ENCODE measurements at places on chromosomes 3 and 15.
A peak's percentile ranks its signal among the peaks of the same experiment; 100 is the strongest.

DNA sequence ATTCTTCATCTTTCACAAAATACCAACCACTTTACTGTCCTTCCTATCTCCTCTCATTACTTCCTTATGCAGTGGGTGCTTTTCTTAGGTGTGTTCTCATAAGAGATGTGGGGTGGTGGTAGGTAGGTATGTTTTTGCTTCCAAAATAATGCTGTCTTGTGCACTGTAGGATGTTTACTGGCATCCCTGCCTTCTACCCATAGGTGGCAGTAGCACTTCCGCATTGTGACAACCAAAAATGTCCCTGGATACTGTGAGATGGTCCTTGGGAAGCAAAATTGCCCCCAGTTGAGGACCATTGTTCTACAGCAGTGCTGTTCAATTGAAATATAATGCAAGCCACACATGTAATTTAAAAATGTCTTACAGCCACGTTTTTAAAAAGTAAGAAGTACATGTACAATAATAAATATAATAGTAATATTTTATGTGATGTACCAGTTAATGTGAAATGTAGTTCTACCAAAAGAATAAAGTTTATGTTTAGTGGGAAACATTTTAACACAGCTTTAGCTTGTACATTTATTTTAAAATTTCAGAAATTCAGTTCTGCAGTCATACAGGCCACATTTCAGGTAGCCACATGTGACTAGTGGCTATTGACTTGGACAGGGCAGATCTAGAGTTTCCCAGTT lies 75.2 kb downstream of the NEO1 start:
- DNase-seq = peak; percentile 19

DNA sequence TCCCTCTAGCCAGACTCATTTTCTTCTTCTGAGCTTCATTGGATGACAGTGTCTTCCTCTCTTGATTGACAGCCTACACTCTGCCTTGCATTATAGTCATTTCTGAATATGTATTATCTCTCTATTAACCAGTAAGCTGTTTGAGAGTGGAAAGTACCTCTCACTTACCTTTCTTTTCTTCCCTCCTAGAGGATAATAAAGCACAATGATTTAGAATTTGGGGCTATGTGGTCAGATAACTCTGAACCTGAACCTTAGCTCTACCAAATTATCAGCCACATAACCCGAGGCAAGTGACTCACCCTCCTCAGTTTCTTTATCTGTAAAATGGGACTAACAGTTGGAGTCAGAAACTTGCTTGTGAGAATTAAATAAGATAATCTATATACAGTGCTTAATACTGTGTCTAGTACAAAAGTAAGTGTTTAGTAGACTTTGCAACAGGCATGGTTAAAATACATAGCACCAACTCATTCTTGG lies 331.8 kb upstream of the TBL1XR1 start:
- DNase-seq = no peak

- no peak for DNase-seq
These were observed 293.8 kb downstream of the ROBO1 start for GRCh38 chr3:79473993-79474392.

GRCh38 chr3:50205413-50206276 lies 574 bp downstream of the SLC38A3 start:
- peak; percentile 43 for DNase-seq

- no peak for DNase-seq
These were observed 4.3 kb downstream of the PTH1R start for GRCh38 chr3:46881596-46882376.

GRCh38 chr15:85005319-85005718 lies 23.7 kb downstream of the PDE8A start:
- DNase-seq = no peak

- peak; percentile 60 for DNase-seq
These were observed 53.7 kb downstream of the BDH1 start for GRCh38 chr3:197501879-197502620.

DNA sequence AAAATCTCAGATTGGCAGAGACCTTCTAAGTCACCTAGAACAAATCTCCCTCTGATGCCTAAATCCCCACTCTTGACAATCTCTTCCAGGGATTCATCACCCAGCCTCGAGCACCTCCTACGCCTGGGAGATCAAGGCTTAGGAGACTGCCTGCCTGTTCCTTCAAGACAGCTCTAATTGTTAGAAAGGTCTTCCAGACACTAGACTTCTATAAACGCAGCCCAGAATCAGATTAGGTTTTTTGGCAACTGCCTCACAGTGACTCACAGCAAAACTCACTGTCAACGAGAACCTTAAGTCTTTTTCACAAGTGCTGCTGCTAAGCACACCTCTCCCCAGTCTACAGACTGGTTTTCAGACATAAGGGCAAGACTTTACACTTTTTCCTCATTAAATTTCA lies 23.1 kb downstream of the SRGAP3 start:
- peak; percentile 65 for DNase-seq

GRCh38 chr15:95923792-95924191 lies 406.7 kb upstream of the NR2F2 start:
- DNase-seq = no peak

GRCh38 chr3:100297784-100298183 lies 36.8 kb upstream of the NIT2 start:
- no peak for DNase-seq

- no peak for DNase-seq
These were observed 229.1 kb upstream of the ARHGEF26 start for GRCh38 chr3:153892126-153892525.

DNA sequence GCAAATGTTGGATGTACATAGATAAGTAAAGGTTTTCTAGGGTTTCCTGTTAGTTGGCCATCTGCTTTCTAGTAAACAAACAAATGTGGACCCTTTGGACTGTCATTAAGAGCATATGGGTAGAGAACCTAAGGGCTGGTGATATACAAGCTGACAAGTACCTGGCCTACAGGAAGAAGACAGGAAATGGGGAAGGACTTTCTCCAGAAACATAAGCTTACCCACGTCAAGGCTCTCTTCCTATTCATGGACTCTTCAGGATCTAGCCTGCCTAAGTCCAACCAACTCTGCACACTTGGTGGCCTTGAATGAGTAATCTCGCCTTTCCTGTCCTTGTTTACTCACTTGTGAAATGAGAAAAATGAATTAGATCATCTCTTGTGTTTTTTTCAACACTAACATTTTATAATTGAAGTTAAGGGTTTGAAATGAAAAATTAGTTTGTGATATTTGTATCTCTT lies 22.2 kb upstream of the GOLIM4 start:
- DNase-seq = no peak

DNA sequence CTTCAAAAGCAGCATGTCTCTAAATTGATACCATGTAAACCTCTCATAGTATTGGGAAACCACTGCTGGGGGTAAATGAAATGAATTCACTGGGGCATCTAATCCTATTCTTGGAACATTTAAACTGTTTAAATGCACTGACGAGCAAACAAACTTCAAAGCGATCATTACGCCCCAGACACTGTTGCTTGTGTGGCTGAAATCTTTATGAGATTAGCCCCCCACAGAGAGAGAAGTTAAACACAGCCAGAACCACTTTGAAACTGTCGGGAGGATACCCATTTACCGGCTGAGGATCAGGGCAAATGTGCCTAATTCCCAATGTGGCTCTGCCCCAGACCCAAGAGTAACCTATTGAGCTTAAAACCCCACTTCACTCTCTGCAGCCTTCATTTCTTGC lies 308.4 kb upstream of the CDIN1 start:
- no peak for DNase-seq

- DNase-seq = no peak
These were observed 26.1 kb downstream of the MGLL start for GRCh38 chr3:127796045-127796830.

- no peak for DNase-seq
These were observed 16.3 kb upstream of the ATP13A3 start for GRCh38 chr3:194503081-194503531.

DNA sequence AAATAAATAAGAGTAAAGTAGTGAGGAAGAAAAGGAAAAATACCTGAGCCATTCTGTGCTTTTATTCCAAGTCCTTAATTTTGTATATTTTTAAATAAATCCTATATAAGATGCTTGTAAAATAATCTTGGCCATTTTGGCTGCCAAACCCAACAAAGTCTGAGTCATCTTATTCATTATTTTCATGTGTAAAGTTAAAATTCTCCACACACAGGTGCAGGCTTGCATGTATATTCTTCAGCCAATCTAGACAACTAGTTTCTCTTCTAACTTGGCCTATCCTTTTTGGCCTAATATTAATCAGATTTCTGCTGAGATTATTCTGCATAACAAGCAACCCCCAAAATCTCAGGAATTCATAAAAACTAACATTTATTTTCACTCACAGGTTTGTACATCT lies 189.8 kb upstream of the ATP11B start:
- DNase-seq = no peak

- DNase-seq = no peak
These were observed 880 bp downstream of the PPP4R2 start for GRCh38 chr3:72997421-72997961.

DNA sequence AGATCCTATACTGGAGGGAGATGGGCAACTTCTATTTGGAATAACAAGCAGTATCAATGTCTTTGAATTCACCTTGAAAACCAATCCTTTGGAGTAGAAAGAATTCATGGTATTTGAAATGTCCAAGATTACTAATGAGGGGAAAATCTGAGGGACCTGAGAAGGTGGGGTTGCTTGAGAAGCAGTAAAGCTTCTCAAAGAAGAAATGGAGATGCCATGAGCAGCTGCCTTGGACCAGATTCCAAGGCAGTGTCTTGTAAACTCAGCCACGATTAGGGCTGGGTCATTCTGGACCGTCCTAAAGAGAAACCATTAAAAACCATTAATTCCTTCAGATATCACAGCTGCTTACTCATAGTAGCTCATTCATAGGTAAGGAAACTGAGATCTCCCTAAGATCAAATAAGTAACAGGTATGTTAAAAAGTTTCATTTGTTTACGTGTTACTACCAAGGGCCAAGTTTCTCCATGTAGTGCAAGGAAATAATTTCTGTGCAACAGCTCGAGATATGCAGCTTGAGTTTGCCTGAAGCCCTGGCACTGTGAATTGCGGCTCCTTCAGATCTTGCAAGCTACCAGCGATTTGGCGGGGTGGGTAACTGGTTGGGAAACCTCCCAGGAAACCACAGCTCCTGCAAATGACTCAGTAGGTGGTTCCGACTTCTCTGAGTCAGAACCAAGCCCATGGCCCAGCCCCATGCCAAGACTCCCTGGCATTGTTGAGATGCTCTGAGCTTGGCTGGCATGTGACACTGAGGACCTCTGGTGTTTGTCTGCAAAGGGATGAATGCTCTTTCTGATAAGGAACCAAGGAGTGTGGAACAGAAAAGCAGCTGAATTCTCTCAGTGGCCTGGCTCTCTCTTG lies 296.8 kb downstream of the RORA start:
- peak; percentile 44 for DNase-seq

DNA sequence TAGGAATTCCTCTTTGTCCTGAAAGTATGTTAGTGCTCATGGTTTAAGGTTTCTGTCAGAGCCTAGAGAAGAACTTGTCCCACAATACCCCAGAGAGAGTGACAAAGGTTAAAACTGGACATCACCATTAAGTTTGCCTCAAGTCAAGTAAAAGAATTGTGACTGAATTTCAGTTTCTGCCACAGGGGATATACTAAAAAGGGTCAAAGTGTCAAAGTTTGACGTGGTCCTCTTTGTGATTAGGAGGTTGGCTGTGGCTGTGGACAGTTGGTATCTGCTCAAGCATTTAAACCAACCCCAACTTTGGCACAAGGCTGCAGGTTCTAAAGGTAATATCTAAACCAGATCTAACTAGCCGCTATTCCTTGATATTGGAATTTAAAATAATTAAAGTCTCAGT lies 26.1 kb downstream of the FMN1 start:
- no peak for DNase-seq

- no peak for DNase-seq
These were observed 600 bp downstream of the FBXO45 start for GRCh38 chr3:196569003-196569516.

GRCh38 chr3:171072432-171072831 lies 45.9 kb upstream of the SLC2A2 start:
- no peak for DNase-seq

DNA sequence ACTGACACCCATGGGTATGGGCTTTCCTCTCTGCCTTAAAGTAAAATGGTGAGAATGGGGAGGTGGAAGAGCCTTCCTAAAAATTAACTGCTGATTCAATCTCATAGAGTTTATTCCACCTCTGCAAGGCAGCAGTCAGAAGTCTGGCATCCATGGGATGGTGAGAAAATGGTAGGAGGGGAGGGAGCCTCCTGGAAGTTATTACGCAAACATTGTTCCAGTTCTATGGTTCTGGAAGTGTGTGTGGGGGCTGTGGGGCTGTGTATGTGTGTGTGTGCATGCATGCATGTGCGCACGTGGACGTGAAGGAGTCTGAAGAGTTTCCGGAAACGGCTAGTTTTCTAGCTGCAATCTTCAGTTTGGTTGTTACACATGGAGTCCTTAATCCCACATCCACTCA lies 177.6 kb downstream of the KCNAB1 start:
- DNase-seq = peak; percentile 27

DNA sequence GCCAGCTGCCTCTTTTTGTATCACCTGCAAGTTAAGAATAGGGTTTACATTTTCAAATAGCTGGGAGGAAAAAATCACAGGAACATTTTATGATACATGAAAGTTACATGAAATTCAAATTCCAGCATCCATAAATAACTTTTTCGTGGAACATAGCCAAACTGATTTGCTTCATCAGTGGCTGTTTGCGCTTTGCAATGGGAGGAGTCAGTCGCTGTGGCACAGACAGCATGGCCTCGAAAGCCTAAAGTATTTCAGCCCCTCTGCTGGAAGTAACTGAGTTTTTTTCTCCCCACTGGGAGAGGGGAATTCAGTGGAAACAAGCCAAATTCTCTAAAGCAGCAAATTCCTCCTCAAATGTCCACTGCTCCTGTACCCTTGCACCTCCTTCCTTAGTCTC lies 271.9 kb downstream of the SUCLG2 start:
- DNase-seq = no peak

- no peak for DNase-seq
These were observed 9.5 kb downstream of the ACAD11 start for GRCh38 chr3:132650153-132650552.

- DNase-seq = no peak
These were observed 348.4 kb upstream of the IL12A start for GRCh38 chr3:159640225-159640624.

- no peak for DNase-seq
These were observed 28.5 kb downstream of the CRABP1 start for GRCh38 chr15:78368651-78369050.

GRCh38 chr3:159174715-159175692 lies 373.1 kb downstream of the MFSD1 start:
- DNase-seq = no peak

DNA sequence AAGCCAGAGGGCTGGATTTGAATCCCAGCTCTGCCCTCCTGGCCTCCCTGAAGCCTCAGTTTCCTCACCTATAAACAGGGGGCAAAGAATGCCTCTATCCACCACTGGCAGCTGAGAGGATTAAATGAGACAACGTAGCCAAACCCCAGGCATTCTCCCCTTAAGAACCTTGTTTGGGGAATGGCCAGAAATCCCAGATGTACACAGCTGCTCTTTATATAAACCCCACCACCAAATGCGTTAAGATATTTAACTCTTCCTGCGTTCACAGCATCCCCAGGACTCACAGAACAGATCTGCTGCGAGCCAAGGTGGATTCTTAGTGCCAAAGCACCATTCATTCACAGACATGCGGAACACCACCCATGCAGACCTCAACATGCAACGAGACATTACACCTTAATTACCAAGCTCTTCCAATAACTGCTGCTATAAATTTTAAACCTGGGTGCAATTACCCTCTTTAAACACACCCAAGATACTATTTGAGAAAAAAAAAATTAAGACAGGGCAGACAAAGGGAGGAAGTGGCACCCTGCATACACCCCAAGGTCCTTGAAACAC lies 5.2 kb downstream of the TLE3 start:
- DNase-seq = no peak
